Suppressor macrophage treated with lipopolysaccharide for 1 hour (primary cell): ENCODE measurements at places on chromosomes 7 and 10.

- no peak for DNase-seq
These were observed 163.3 kb upstream of the ADCY1 start for GRCh38 chr7:45410893-45411292.

DNA sequence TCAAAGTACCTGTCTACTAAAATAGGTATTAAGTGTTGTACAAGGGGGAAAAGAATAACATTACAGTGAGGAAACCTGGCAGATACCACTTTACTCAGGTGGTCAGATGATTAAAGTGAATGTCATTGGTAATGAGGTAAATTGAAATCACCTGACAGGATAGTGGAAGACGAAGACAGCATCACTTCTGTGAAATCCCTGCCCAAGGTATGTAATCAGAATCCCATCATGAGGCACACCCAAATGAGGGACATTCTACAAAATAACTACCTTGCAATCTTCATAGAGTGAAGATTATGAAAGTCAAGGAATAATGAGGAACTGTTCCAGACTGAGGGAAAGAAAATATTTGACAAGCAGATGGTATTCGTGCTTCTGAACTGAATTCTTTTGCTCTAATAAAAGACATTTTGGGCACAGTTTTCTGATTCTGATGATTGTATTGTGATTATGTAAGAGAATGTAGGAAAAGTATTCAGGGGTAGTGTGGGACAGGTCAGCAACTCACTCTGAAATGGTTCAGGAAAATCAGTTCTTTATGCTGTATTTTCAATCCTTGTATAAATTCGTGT is 33.3 kb upstream of the ARMS2 start:
- DNase-seq = no peak

DNA sequence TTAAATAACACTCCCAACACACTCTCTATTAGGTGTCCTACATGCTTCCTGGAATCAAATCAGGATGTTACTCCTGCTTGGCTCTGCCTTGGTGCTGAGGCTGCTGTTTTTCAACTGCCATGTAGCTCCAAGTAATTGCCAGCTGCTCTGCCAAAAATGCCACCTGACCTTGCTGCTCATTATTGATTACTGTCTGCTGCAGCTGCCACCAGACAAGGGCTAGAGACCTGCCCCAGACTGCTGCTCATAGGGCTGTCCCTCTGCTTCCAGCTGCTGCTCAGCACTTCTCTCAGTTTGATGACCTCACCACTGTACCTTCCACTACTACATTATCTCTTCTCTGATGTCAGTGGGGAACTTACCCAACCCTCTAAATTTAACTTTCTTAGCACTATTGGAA is 102.5 kb downstream of the PCLO start:
- no peak for DNase-seq

GRCh38 chr7:16708980-16709379 is 44.6 kb upstream of the TSPAN13 start:
- peak; percentile 74 for DNase-seq

- DNase-seq = no peak
These were observed 904 bp downstream of the LBX1 start for GRCh38 chr10:101228153-101228965.

GRCh38 chr10:1134156-1134555 is 78.0 kb downstream of the WDR37 start:
- no peak for DNase-seq

- no peak for DNase-seq
These were observed 14.9 kb downstream of the MINPP1 start for GRCh38 chr10:87519582-87519981.

DNA sequence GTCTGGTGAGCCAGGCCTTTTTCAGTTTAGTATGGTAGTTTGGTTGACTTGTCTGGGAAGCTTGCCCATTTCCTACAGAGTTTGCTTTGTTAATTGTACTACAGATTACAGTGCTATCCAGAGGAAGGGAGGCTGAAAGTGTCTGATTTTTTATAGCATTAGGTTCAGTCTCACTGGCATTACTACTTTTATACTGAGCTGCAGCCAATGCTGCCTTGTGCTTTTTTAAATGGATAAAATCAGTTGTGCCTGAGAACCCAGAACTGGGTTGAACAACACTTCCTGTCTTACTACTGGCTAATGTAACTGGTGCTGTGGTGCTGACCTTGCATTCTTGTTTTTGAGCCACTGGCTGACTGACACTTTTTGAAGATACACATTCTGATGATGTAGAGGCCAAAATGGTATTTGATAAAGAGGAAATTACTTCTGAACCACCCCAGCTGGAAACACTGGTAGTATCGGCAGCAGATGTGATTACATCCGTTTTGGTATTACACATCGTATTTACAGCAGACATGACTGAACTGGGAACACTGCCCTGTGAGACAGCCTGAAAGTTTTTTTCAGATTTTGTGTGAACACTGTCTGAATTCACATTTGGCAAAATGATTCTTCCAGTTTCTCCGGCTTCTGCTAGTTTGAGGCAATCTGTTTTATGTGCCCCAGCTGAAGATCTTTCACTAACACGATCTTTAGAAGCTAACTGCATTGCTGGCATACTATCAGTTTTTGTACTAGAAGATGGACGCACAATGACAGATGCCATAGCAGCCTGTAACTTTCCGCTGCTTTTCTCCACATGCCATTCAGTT is 74.1 kb downstream of the NRBF2 start:
- DNase-seq = peak; percentile 69

GRCh38 chr10:71090801-71091200 is 121.6 kb upstream of the UNC5B start:
- DNase-seq = no peak

GRCh38 chr7:148478551-148478950 is 112.0 kb upstream of the C7orf33 start:
- no peak for DNase-seq

DNA sequence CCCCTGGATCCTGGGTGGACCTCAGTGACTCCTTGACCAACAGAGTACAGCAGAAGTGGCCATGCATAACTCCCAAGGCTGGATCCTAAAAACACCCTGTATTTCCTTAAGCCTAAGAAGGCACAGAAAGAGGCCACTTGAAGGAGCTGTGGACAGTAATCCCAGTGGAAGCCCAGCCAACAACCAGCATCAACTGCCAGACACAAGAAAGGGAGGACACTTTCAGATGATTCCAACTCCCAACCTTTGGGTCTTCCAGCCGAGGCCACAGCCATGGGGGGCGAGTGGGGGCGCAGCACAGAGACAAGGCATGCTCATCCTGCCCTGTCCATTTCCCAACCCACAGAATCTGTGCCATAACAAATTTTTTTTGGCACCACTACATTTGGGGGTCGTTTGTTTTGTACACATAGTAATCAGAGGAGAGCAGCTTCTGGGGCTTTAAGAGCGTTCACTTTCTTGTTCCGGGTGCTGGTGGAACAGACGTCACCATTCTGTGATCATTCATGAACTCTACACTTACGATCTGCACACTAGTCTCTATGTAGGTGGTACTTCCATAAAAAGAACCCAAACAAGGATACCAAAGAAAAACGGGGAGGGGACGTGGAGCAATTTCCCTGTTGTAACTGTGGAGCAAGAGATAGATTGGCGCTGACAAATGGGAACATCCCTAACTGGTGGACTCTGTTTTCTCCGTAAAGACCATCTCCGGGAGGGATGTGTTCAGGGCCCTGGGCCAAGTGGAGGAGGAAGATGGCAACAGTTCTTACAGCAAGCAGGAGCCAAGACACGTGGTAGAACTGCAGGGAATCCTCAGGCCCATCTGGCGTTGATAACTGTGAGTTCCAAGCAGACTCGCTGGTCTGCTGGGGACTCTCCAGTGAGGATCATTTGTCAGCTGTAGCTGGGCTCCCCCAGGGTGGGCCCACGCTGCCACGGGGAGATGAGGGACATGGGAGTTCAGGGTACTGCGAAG is 6.0 kb upstream of the SLC29A3 start:
- no peak for DNase-seq

- no peak for DNase-seq
These were observed 151.4 kb upstream of the PPP1R3A start for GRCh38 chr7:114070246-114070645.

GRCh38 chr7:46934198-46934825 is 647.6 kb downstream of the TNS3 start:
- no peak for DNase-seq

DNA sequence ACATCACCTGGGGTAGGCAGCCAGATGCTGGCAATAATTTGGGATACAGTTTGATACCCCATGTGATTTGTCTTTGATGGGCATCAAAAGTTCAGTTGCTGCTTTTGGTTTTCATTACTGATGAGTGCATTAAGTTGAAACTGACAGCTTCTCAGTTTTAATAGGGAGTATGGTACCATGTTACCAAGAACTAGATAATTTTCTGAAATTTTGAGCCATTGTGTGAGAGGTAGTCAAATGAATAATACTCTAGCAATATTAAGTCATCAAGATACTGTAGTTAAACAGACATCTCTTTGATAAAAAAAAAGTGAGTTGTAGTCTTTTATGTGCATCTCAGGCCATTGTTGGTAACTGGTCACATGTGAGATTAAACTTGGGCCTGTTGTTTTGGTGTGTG is 71.5 kb downstream of the ST7 start:
- DNase-seq = no peak

DNA sequence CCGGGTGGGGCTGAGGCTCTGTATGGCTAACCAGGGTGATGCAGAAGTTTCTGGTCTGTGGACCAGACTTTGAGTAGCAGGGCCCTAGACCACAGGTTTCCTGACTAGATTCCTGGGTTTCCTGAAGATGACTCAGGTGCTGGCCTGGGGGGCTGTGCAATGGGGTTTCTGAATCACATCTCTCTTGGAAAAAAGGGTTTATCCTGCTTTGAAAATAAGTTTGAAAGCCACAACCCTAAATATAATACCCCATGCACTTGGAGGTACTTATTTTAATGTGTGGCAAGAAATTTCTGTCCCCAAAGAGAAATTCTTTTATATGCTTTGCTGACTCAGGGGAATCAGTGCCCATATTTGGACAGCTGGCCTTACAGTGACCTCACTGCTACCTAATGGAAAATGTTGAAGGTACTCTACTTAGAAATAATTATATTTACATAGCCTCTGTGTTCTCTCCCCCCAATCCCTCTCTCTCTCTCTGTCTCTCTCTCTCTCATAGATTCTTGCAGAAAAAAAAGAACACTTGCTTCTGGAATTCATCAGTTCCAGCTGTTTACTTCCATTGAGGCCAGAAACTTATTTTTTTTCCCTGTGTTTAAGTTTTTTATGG is 184.4 kb upstream of the LYZL2 start:
- DNase-seq = no peak

- no peak for DNase-seq
These were observed 847 bp downstream of the GARS1 start for GRCh38 chr7:30595436-30596013.

DNA sequence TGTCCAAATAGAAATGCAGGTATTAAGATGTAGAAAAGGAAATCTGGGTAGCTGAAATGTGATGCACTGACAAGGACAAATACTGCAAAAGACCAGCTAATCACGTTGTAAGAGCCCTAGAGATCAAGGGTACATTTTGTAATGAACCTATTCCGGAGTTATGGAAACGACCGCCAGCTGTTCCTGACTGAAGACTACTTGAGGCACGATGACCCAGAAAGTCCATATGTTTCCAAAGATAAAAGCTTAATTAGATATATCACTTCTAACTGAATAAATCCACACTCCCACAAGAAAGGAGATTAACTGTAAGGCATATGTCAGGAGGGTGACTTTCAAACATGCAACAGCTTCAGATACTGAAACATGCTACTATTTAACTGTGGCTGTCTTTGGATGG is 253.5 kb downstream of the NSUN6 start:
- no peak for DNase-seq

DNA sequence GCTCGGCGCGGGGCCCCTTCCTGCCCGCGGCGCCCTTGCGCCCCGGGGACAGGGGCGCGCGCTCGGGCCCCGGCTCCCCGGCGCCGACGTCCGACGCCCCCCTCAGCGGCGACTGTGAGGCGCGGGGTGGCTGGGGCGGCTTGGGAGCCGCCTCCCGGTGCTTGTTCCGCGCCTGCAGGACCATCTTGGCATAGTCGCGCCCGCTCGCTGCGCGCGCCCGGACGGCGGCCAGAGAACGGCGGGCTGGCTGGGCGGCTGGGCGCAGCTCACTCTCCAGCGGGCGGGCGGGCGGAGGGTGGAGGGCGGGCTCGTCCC is at the start of gene DPY19L1:
DPY19L1 (minus strand) TSS at position 275 of the 315 bp plus-strand sequence; CDS start at position 184, 91 bp downstream.
- DNase-seq = no peak

- no peak for DNase-seq
These were observed 13.2 kb downstream of the BAIAP2L1 start for GRCh38 chr7:98387544-98388226.

DNA sequence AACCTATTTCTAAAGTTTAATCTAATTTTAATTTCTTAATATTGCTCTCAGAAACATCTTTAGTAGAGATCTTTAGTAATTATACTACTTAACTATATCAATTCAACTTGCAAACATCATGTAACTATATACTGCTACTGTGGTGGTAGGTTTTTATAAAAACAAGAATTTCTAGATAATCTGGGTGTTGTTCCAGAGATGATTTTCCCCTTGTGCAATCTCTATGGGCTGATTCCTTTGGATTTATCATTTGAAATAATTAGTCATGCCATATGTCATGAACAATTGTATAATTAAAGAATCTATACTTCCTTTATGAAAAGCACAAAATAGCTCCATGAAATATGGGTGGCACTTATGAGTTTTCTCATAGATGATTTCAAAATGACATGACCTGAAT is 23.9 kb upstream of the CDK13 start:
- no peak for DNase-seq

DNA sequence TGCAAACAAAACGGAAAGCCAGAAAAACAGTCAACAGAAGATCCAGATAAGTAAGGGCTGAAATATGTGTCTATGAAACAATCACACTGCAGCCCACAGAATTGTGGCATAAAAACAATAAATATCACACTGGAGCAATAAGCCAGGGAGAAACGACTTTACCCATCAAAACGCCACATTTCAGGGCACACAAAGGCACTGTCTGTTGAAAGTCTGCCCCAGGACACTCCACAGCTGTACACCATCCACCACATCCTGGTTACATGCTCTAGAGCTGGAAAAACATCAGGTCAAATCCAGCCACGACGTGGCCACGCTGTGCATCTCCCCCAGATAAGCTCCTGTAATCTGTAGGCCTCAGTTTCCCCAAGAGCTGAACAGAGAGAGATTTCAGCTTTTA is 88.7 kb downstream of the COBL start:
- no peak for DNase-seq

DNA sequence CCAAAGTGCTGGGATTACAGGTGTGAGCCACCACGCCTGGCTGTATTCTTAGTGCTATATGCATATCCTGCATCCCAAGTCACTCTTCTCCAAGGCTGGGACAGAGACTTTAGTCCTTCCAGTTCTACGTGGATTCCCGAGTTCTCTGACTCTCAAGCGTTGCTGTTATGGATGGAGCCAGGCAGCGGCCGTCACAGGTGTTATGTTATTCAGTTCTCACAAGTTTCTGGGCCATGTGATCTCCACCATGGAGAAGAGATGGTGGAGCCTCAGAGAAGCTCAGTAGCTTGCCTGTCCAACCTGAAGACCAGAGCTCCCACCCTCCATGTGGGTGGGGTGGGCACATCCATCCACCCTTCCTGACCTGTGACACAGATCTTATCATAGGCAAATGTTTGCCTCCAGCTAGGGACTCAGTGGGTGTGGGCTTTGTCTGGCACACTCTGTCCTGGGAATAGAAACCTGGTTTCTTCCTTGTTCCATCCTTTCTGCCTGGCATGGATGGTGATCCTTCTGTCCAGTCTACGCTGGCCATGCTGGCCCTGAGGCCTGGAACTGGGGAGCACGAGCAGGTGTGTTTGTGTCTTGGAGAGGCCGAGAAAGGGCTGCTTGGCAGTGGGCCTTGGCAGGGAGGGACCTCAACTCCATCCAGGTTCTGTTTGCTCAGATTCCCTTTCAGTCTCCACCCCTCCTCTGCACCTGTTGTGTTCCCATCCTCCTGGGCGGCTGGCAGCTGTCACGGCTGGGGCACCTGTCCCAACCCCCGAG is 55.3 kb downstream of the NEURL1 start:
- no peak for DNase-seq
